ENCODE measurements at places on chromosomes 1 and 21.

GRCh38 chr21:41786509-41786987, 19.7 kb upstream of the RIPK4 start:
- DNase-seq = no peak

DNA sequence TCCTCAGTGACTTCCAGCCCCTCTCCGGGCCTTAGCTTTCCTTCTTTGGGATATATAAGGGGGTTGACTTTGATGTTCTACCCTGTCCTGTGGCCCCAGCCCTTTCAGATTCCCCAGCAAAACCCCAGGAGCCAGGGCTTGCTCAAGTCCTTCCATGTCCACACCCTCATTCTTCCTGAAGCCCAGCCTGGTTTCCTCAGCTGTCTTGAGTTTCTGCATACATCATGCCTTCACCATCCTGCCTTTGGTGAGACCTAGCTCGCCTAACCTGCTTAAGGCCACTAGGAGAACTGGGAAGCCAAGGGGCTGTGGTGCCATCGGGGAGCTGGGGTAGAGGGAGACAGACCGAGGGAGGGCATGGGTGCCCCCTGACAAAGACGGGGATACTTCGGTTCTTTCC, 17.2 kb upstream of the PEF1 start:
- no peak for DNase-seq

DNA sequence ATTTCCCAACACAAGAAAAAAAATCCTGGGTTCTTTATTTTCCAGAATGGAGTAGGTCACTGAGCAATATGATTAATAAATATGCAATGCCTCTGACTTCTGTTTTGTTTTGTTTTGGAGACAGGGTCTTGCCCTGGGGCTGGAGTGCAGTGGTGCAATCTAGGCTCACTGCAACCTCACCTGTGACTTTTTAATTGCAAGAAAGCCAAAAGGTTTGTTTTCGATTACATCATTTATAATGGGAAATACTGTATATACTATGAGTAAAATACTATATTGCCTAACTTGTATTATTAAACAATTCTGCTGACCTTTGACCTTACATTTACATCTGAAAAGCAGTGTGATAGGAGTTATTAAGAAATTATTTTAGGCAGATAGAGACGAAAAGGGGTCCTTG, 11.6 kb upstream of the CD46 start:
- no peak for DNase-seq

- no peak for DNase-seq
These were observed 13.6 kb upstream of the GBP6 start for GRCh38 chr1:89350298-89350697.

DNA sequence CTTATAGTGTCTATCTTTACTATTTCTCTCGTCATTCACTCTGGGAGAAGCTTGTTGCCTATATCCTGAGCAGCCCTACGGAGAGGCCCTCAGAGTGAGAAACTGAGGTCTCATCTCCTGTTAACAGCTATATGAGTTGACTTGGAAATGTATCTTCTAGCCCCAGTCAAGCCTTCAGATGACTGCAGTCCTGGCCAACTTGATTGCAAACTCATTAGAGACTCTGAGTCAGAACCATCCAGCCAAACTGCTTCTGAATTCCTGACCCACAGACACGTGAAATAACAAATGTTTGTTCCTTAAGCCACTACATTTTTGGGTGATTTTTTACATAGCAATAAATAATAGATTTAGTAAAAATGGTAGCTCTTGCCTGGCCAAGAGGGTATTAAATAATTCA, 3.9 kb upstream of the ZBED6 start:
- DNase-seq = no peak

GRCh38 chr1:181557313-181557712, 74.0 kb downstream of the CACNA1E start:
- no peak for DNase-seq

GRCh38 chr1:184624051-184624450, 130.6 kb downstream of the EDEM3 start:
- DNase-seq = no peak

DNA sequence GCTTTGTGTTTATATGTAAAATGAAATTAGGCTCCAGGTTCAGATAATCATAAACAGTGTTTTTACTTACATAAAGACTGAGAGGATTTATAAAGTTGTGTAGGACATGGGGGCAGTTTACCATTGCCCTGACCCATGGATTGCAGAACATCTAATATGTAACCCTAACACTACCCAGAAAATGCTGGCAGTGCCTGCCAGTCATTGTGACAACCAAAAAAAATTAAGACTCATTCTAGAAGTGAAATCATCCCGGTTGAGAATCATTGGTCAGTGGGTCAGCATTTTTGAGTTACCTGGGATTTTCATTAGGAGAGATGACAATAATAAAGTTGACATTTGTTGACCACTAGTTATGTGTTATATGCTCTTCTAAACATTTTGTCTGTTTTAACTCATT, 31.2 kb upstream of the THEM4 start:
- no peak for DNase-seq

- DNase-seq = no peak
These were observed 52.1 kb upstream of the ACOT11 start for GRCh38 chr1:54495954-54496353.

DNA sequence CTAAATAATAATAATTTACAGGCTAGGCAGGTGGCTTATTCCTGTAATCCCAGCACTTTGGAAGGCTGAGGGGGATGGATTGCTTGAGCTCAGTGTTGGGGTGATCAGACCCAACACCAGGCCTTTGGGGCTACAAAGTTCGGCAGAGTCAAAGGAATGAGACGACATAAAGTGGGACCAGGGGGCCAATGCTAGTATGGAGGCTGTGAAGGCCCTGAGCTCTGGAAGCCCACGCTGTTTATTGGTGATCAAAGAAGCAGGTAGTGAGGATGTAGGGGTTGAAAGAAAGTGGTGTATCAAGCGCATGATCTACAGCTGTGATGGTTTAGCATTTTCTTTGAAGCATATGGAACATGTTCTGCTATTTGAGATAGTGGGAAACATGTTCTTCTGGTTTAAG, 5.6 kb downstream of the BTBD8 start:
- DNase-seq = no peak

- DNase-seq = no peak
These were observed 110.8 kb downstream of the WDR4 start for GRCh38 chr21:42768324-42769121.

DNA sequence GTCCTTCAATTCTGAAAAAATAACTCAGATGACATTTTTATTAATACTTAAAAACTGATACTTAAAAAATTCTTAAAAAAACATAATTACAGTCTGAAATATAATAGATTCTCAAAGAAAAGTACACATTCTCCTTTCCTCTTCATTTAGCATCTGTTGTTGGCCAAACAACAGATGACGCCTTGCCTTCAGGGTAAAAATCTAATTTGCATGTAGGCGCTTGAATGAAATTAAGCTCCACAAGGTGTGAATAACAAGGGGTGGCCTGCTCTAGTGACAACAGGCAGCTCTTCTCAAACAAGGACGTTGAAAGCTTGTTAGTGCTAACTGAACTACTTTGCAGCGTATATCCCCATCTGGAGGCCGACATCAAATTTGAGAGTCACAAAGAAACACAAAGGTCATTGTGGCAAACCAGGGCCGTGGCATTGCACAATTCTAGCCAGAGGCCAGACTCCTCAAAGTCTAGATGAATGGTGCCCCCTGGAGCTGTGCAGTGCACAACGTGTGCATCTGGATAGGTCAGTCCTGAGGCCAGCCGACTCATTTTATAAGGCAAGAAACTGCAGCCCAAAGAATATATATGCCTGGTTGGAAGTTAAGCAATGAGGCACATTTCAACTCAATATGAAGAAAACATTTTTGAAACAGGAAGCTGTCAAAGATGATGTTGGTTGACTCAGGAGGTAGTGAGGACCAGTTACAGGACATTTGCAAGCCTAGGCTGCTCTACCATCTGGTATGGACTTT, 459.2 kb upstream of the RUNX1 start:
- DNase-seq = peak; percentile 49

DNA sequence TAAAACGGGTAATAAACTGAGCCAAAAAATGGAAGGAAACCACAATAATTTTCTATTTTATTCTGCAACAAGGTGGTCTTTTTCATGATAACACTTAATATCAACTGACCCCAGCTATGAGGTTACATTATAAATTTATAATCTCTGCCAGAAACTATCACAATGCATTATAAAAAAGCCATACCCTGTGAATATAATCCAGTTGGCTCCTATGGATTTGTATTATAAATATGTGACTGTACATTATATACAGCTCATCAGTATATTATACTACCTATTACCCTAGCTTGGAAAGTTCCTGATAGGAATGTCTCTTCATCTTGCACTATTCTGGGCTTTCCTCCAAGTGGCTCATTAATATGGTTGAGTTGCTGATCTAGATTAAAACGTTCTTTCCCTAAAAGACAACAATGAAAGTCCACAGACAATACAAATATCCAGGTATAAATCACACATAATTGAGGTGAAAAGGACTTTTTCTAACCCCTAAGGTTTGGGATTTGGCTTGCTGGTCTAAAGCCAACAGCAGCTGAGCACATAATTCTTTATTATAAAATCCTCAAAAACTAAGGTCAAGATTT, 487.7 kb downstream of the TTLL7 start:
- DNase-seq = no peak

DNA sequence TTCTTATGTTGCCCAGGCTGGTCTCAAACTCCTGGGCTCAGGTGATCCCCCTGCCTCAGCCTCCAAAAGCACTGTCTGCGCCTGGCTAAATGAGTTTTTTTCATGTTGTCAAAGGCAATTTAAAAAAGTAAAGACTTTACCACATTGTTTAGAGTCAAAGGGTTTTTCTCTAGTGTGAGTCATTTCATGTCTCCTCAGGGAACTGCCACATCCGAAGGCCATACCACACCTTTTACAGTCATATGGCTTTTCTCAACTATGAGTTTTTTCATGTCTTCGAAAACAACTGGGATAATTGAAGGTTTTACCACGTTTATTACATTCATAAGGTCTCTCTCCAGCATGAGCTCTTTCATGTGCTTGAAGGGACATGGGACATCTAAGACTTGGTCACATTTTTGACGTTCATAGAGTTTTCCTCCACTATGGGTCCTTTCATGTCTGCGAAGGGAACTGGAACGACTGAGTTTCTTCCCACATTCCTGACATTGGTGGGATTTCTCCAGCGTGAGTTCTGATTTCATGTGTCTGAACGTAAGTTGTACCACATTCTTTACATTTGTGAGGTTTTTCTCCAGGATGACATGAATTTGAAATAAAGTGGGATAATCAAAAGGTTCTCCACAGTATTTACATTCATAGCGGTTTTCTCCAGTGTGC, 65.6 kb downstream of the UCHL5 start:
- no peak for DNase-seq

GRCh38 chr21:33075128-33075527, 5.2 kb downstream of the OLIG1 start:
- DNase-seq = no peak

DNA sequence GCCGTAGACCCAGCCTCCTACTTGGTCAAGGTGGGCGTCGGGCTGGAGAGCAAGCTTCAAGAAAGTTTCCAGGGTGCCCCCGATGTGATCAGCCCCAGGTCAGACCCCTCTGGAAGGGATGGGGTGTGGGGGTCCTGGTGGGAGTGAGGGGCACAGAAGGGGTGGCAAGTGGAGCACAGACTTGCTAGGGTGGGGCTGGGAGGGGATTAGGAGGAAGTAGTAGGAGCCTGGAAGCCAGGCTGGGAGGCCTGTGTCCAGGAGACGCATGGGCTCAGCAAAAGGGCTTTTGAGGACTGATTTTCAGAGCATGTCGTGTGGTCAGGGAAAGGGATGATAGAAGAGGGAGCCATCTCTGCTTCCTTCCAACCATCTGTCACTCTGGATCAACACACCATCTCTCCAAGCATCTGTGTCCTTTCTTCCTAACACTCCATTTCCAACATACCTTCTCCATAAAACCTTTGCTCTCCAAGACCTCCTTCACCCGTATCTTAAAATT, 8.5 kb downstream of the TRIM46 start:
- DNase-seq = no peak

DNA sequence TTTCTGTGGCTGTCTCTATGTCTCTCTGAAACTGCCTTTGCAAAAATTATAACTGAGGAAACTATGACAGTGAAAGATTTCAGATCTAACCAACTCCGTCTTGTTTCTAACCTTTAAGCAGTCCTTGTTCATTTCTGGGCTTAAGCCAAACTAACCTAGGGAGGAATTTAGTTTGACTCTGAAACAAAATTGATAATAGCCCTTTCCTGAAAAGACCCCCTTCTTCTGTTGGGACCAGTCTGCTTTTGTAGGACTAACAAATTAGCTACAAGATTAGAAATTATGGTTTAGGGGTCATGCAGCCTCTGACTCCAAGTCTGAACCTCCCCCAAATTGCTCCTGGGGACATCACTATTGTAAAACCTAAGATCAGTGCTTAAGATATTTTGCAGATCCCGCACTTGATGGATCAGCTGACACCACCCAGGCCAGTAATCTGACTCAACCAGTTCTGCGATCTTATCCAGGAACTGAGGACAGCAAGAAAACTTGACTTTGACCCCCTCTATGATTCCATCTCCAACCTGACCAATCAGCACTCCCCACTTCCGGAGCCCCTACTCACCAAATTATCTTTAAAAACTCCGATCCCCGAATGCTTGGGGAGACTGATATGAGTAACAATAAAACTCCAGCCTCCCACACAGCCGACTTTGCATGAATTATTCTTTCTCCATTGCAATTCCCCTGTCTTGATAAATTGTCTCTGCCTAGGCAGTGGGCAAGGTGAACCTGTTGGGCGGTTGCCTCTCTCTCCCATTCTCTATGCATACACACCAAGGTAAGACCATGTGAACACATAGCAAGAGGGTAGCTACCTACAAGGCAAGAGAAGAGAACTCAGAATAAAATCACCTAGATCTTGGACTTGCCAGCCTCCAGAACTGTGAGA, 11.1 kb upstream of the TRIM63 start:
- DNase-seq = no peak

Data from NCI-H524 treated with DMSO at 0.1 percent for 48 hours (cell line).